Karpas-422 (cell line): ENCODE measurements at places on chromosomes 1 and 21. TPM values are rescaled to one million over a fixed set of nuclear protein-coding genes. Genes with fewer than 3 reads are reported as not detected.

GRCh38 chr1:97196825-97197516 is 475.4 kb downstream of the PTBP2 start:
- H3K27me3 ChIP-seq = no peaks in the 10 kb centered on the region
- H3K4me1 ChIP-seq = peaks cover 3% of the 10 kb centered on the region; the same call in 1 of the 2 replicates
- H3K4me3 ChIP-seq = no peak overlapping the region
- H3K27ac ChIP-seq = no peak overlapping the region
- H3K36me3 ChIP-seq = no peaks in the 10 kb centered on the region

Gene OR2L13
- total RNA-seq = not detected in 2 replicates

- DNase-seq = no peak
- no peaks in the 10 kb centered on the region for H3K27me3 ChIP-seq
- no peaks in the 10 kb centered on the region for H3K4me1 ChIP-seq
- H3K27ac ChIP-seq = no peak overlapping the region
These were observed 42.6 kb downstream of the SLC44A3 start for GRCh38 chr1:94862718-94863117.

GRCh38 chr1:2110191-2110737 is 60.1 kb downstream of the PRKCZ start:
- no peaks in the 10 kb centered on the region for H3K4me1 ChIP-seq
- no peaks in the 10 kb centered on the region for H3K27me3 ChIP-seq

DNA sequence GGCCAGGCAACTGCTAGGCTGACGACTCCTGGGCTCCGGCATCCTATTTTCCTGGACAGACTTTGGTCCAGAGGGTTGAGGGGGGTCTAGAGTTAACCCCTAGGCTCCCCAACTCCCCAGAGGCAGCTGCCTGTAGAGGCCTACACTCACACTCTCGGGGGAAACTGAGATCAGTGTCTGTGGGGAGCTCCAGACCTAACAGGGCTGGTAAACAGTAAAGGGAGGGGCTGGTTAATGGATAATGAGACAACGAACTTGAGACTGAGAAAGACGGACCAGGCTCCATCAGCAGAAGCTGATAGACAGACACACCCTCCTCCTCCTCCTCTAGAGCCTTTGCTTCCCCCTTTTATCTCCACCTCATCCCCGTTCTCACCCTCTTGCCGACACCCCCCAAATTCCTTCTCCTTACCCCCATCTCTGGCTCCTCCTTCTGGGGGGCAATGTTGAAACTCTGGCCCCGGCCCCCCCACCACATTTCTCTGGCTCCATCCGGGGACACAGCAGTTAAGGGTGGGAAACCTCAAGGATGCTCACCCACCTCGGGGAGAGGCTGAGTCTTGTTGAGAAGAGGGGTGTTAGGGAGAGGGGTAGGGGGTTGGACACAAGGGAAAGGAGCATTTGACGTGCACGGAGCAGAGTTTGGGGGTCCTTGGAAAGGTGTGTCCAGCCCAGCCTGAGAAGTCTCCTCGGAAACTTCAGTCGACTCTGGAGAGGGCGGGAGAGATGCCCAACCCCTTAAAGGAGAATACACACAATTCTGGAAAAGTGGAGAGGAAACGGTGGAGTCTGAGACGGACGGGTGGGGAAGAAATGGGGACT is at the start of gene MTMR11:
Gene MTMR11, minus strand, starts transcription at position 710 of the 822 bp plus-strand sequence. Its CDS starts 232 bp downstream, at position 478.
- H3K4me3 ChIP-seq = no peak within 1 kb of the TSS
- H3K36me3 ChIP-seq = no peaks in the 10 kb centered on the region
- no peak within 1 kb of the TSS for H3K27ac ChIP-seq
- H3K27me3 ChIP-seq = no peaks in the 10 kb centered on the region

DNA sequence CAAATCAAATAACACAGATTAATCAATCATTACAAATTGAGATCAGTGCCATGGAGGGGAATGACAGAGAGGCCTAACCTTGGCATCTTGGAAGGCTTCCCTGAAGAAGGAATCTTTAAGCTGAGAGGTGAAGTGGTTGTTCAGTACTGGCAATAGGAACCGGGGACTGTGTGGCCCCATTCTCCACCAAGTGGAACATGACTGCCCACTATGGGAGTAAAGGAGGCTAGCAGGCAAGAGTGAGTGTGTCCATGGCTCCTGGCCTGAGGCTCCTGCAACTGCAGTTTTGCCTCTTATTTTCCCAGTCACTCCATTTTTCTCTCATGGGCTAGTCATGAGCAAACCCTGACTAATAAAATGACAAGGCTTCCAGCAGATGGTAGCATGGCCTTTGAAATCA is 112.2 kb upstream of the GJB5 start:
- H3K36me3 ChIP-seq = no peaks in the 10 kb centered on the region
- H3K27ac ChIP-seq = no peak overlapping the region
- DNase-seq = no peak
- H3K4me3 ChIP-seq = no peak overlapping the region
- H3K27me3 ChIP-seq = no peaks in the 10 kb centered on the region

- H3K27me3 ChIP-seq = no peaks in the 10 kb centered on the region
- H3K27ac ChIP-seq = no peak overlapping the region
- H3K4me3 ChIP-seq = no peak overlapping the region
- no peak for DNase-seq
- H3K4me1 ChIP-seq = no peaks in the 10 kb centered on the region
These were observed 225.7 kb upstream of the KCNK2 start for GRCh38 chr1:214856843-214857242.

DNA sequence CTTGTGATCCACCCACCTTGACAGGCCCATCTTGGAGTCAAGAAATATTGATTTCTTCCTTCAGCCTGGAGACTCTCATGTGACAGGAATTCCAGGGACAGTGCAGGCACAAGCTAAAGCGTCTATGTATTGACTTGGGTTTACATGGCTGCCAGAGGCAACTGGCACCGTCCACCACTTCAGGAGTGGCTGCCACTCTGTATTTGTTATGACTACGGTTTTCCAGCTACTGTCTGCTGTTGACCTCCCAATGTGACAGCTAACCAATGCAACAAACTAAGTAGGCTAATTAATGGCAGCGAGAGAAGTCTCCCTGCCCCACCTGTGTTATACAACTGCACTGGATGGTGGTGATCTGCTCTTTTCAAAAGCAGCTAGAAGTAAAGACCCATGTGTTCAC is 56.9 kb downstream of the CD58 start:
- peaks cover 9% of the 10 kb centered on the region for H3K4me1 ChIP-seq
- H3K36me3 ChIP-seq = no peaks in the 10 kb centered on the region
- DNase-seq = no peak
- no peak overlapping the region for H3K27ac ChIP-seq

Gene FMO4
- total RNA-seq = 4.5 and 4.6 TPM in 2 replicates

DNA sequence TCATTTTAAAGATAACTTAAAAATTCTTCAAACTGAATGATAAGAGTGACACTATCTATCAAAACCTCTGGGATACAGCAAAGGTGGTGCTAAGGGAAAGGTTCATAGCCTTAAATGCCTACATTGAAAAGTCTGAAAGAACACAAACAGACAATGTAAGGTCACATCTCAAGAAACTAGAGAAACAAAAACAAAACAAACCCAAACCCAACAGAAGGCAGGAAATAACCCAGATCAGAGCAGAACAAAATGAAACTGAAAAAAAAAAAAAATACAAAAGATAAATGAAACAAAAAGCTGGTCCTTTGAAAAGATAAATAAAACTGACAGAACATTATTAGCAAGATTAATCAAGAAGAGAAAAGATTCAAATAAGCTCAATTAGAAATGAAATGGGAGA is 6.8 kb downstream of the ODF2L start:
- H3K4me3 ChIP-seq = no peak overlapping the region
- H3K27ac ChIP-seq = no peak overlapping the region
- no peaks in the 10 kb centered on the region for H3K27me3 ChIP-seq
- no peak for DNase-seq
- no peaks in the 10 kb centered on the region for H3K36me3 ChIP-seq
- no peaks in the 10 kb centered on the region for H3K4me1 ChIP-seq

GRCh38 chr1:8992936-8993687 is 33.1 kb downstream of the SLC2A7 start:
- no peaks in the 10 kb centered on the region for H3K27me3 ChIP-seq
- DNase-seq = peak; percentile 19
- no peak overlapping the region for H3K4me3 ChIP-seq

DNA sequence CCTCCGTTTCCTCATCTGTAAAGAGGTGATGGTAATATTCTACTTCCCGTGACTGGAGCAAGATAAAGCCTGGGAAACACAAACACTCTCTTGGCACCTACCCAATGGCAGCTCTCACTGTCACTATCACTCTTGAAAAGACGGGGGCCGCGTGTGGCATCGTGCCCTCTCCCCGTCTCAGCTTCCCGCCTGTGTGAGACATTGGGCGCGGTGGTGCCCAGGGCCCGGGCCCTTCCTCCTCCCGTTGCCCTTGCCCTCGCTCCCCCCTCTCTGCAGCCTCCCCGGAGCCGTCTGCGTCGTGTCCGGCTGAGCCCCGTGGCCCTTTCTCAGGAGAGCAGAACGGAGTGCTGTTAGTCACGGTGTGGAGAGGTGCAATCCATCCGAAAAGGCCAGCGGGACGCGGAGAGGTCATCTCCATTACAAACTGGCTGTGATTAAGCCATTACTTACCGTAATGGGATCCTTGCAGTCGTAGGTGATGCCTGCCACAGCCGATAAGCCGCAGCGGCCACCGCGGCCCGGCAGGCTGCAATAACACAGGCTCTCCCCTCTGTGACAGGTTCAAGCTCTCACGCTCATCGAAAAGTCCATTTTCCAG is 156.4 kb upstream of the ZC3H12A start:
- H3K27me3 ChIP-seq = no peaks in the 10 kb centered on the region
- no peak overlapping the region for H3K27ac ChIP-seq
- no peak overlapping the region for H3K4me3 ChIP-seq
- DNase-seq = no peak

Gene CFHR5
- not detected in 2 replicates for total RNA-seq

- peaks cover 37% of the 10 kb centered on the region for H3K4me1 ChIP-seq
- H3K36me3 ChIP-seq = no peaks in the 10 kb centered on the region
- H3K27me3 ChIP-seq = no peaks in the 10 kb centered on the region
- no peak overlapping the region for H3K27ac ChIP-seq
These were observed 87.4 kb downstream of the FASLG start for GRCh38 chr1:172746091-172746949.

Gene ELF3
- 0.19 and 0.76 TPM in 2 replicates for total RNA-seq

- no peaks in the 10 kb centered on the region for H3K36me3 ChIP-seq
- H3K27me3 ChIP-seq = no peaks in the 10 kb centered on the region
- H3K4me3 ChIP-seq = no peak overlapping the region
- H3K27ac ChIP-seq = no peak overlapping the region
- DNase-seq = no peak
These were observed 9.3 kb upstream of the FCAMR start for GRCh38 chr1:206979379-206980043.

Gene C1orf94
- not detected in 2 replicates for total RNA-seq

GRCh38 chr21:27649323-27649722 is 682.4 kb upstream of the ADAMTS5 start:
- no peak overlapping the region for H3K4me3 ChIP-seq
- no peaks in the 10 kb centered on the region for H3K36me3 ChIP-seq
- H3K4me1 ChIP-seq = no peaks in the 10 kb centered on the region
- no peak for DNase-seq

Gene AGO3
- 21.2 and 46.8 TPM in 2 replicates for total RNA-seq

Gene RGL1
- total RNA-seq = 1.0 TPM in 2 replicates

DNA sequence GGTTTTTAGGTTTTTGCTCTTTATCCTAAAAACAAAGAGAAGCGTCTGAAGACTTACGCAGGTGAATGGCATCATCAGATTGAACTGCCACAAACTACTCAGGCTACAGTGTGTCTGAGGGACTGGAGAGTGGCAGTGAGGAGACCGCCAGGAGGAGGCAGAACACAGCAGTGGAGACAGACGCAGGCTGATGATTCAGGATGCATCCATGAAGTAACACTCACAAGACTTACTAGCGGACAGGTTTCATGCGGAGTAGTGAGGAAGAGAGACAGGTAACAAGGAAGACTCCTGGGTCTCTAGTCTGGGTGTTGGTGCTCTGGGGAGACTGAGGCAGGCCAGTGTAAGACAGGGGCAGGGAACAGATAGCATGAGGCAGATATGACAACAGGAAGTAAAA is 5.7 kb downstream of the HSF2BP start:
- H3K36me3 ChIP-seq = no peaks in the 10 kb centered on the region
- H3K4me1 ChIP-seq = peaks cover 1% of the 10 kb centered on the region
- no peak overlapping the region for H3K27ac ChIP-seq

Gene VAV3
- 1.1 and 1.2 TPM in 2 replicates for total RNA-seq

GRCh38 chr1:228513236-228513900 is 26.2 kb downstream of the RNF187 start:
- no peaks in the 10 kb centered on the region for H3K27me3 ChIP-seq
- no peaks in the 10 kb centered on the region for H3K36me3 ChIP-seq
- no peak overlapping the region for H3K4me3 ChIP-seq

Gene GJA5
- total RNA-seq = not detected in 2 replicates

DNA sequence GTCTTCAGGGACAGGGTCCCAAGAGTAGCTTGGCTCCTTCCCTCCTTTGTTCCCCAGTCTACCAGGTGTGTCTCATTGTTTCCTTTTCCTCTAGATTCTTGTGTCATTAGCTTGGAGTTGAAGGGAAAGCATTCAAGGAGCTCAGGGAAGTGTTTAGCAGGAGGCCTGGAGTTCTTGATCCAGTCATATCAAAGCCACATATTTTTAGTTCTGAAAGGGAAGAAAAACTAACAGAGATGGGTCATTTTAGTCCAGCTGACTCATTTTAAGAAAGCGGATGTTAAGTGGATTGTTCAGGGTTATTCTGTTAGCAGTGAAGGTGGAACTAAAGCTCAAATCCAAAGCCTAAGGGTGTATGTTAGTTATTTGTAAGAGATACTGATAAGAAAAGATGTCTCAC is 721 bp downstream of the C1orf54 start:
- H3K27ac ChIP-seq = no peak overlapping the region
- no peak for DNase-seq
- peak overlapping the region; percentile 68 for H3K4me3 ChIP-seq

DNA sequence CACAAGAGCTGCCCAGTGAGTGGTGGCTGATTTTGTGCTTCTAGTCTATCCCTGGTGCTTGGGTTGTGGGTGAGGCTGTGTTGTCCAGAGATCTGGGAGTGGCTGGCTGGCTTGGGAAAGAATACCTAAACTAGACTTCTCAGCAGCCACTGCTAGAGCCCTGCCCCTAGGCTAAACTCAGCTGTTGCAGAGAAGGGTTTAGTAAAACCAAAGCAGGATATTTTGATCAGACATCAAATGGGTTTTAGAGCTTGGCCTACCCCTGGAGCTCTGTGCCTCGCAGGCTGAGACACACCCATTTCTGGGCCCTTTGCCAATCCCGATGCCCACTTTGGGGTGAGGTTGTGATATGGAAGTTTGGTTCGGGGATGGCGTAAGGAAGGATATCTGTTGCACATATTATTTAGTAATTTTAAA is 88.5 kb downstream of the UCK2 start:
- no peaks in the 10 kb centered on the region for H3K4me1 ChIP-seq
- H3K36me3 ChIP-seq = no peaks in the 10 kb centered on the region
- H3K4me3 ChIP-seq = no peak overlapping the region
- no peak for DNase-seq

Gene S100A4
- 1.2 TPM in 1 of 2 replicates, not detected in the other for total RNA-seq
